ENCODE measurements at places on chromosomes 3 and 15.

DNA sequence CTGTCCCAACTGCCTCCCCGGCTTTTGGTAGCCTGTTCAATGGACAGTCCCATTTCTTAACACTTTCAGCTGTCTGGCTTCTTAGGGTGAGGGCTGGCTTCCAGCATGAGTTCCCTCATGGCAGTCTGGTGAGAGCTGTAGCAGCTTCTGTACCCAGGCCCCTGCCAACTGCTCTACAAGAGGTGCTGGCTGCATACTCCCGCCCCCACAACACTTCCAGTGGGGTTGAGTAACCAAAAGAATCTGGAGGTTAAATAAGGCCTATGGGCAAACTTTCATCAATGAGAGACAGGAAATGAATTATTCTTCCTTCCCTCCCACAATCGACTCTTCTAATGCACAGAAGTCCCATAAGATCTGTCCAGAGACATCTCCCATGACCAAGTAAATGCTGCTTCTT lies 145.0 kb downstream of the NEK10 start:
- DNase-seq: no peak

- no peak for DNase-seq
Measured at GRCh38 chr3:153545471-153545870, 383.4 kb downstream of the RAP2B start.

DNA sequence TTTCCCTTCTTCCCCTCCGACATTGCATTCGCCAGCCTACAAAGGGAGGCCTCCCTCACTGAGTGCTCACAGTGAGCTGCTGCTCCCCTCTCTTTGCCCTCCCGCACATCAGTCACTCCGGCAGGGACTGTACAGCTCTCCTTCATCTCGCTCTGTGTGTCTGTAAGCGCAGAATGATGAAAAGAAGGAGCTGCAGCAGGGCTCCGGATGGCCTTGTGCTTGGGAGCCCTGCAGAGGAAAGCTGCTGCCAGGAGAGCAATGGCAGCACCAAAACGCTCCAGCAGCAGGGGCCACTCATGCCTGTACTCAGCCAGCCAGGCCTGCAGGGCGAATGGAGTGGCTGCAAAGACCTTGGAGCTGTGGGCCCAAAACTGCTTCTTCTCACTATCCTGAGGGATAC lies 107.0 kb upstream of the NSMCE3 start:
- no peak for DNase-seq

GRCh38 chr15:96180087-96180748 lies 150.3 kb upstream of the NR2F2 start:
- no peak for DNase-seq

GRCh38 chr3:25289663-25290062 lies 138.4 kb upstream of the RARB start:
- DNase-seq: no peak

GRCh38 chr3:143123353-143123984 lies 3.9 kb downstream of the CHST2 start:
- DNase-seq: no peak

GRCh38 chr15:51904931-51905330 lies 66.6 kb downstream of the LEO1 start:
- DNase-seq: no peak

GRCh38 chr3:49813497-49814174 lies at the start of gene UBA7:
UBA7 (minus strand) TSS chr3:49813953; CDS start chr3:49813787, 166 bp downstream.
- DNase-seq: no peak

- DNase-seq: no peak
Measured at GRCh38 chr15:43204016-43204901, 16.6 kb downstream of the EPB42 start.

DNA sequence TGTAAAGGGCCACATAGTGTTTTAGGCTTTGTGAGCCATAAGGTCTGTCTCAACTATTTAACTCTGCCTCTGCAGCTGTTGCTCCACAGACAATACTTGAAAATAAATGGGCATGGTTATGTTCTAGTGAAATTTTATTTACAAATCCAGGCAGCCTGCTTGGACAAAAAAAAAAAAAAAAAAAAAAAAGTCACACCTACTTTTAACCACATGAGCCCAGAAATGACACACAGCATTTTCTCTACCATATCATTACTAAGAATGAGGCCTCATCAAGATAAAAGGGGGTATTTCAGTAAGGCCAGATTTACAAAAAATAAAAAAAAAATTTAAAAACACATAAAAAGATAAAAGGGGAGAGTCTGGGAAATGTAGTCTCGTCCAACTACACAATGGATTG lies 1.7 kb upstream of the NGLY1 start:
- no peak for DNase-seq

GRCh38 chr15:72368325-72368724 lies 7.5 kb downstream of the HEXA start:
- DNase-seq: no peak
